Glomerular endothelial cell (primary cell): ENCODE measurements at places on chromosomes 6 and 20.

DNA sequence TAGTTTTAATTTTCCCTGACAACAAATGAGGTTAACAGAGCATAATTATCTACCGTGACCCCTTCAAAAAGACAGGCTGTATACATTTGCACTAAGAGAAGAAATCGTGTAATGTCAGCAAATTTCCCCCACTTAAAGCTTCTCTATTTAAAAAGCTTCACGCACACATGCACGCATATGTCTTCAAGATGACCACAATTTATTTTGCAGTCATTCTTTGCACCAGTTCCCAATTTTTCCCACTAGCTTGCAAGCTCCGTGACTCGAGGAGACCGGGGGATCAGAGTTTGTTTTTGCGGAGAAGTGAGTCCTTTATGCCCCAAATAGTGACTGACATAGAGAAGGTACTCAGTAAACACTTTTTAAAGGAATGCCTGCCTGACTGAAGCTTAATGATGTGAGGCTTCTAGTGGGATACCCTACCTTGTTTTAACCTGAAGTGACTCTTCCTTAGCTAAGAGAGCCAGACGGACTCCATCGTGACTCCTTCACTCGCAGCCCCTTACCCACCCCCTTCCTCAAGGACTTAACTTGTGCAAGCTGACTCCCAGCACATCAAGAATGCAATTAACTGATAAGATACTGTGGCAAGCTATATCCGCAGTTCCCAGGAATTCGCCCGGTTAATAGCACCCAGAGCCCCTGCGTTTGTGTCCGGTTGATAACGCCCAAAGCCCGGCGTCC is 9.3 kb upstream of the NQO2 start:
- DNase-seq = no peak

- DNase-seq = no peak
Observed at GRCh38 chr6:947235-947934, 254.4 kb upstream of the EXOC2 start.

DNA sequence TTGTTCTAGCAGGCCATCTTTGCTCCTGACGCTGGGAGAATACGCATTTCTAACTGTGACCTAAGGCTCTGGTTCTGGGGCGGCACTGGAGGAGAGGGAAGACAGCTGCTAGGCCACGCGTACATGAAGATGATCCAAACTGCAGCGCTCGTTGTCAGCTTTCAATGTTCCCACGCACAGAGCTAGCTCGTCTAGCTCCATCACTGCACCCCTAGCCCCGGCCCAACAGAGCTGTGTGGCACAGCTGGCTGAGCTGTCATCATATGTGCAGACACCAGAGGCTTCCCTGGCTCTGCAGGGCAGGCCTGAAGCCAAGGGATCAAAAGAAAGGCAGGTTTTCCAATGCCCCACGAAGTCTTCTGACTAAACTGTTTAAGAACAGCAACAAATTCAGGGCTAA is 124.7 kb downstream of the IRF4 start:
- no peak for DNase-seq

DNA sequence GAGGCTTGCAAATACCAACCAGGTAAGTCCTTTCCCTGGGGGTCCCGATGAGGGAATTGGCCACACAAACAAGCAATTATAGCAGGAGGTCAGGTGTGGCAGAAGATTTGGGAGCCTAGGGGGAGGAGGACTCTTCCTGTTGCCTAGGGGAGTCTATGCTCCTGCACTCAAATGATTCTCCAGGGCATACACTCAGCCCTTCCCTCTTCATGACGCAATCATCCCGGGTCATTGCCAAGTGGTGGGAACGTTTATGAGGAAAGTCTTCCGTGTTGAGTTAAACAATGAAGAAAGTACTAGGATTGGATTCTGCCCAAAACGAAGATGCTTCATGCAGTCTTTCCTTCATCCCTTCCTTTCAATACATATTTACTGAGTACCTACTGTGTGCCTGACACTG is 186.5 kb upstream of the TSHZ2 start:
- no peak for DNase-seq

DNA sequence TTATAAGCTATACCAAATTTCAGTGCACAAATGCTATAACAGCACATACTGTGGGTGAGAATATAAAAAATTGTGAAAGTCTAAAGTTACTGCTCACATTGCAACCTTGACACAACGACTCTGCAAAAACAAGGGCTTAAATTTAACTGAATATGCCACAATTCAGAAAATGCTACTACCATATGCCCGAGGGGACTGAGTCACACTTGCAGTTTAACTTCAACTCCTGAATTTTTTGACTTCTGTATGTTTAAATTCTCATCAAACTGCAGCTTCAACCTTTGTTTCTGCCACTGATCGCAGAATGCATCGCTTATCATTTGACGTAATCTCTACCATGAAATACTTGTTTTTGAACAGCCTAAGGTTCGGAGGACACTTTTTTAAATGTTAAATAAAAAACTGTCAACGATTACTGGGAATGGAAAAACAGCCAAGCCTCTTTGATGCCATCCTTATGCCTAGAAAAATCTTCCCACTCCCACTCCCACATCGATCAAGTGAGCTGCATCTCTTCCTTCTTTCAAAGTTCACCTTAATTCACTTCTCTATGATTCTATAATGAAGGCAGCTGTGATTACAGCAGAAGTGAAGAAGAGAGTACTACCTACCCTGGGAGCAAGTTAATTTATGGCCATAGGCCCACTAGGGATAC is 136.5 kb downstream of the ATXN1 start:
- no peak for DNase-seq
